Stimulated activated CD8-positive, alpha-beta memory T cell treated with anti-CD3 and anti-CD28 coated beads, Interleukin-4, amount 100 ng/mL, for 1 hour (primary cell): ENCODE measurements at places on chromosomes 16 and 17.

DNA sequence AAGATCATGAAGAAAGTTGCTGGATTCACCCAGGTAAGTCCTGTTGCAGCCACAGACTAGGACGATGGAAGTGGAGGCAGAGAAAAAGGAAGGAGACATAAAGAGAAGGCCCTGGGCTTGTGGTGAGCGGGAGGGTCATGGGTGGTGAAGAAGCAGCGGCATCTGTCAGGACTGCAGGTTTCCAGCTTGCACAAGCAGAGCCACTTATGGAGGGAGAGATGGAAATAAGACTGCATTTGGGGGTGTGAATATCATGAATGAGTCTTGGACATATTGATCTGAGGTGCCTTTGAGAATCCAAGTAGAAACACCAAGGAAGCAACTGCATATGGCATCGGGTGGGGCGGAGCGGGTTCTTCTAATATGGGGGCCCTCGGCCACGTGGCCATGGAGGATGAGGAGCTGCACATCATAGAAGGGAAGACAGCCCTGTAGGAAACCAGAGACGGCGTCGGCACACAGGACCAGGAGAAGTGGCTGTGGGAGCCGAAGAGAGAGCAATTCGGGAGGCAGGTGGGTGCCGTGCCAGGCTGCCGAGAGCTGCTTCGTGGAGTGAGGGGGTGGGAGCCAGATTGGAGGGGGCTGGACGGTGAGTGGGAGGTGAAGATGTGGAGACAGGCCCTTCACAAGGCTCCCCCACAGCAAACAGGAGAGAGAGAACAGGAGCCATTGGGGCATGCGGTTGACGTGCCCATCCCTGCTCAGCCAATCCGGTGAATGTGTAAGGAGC is 243.5 kb downstream of the GSG1L start:
- DNase-seq, result no peak

DNA sequence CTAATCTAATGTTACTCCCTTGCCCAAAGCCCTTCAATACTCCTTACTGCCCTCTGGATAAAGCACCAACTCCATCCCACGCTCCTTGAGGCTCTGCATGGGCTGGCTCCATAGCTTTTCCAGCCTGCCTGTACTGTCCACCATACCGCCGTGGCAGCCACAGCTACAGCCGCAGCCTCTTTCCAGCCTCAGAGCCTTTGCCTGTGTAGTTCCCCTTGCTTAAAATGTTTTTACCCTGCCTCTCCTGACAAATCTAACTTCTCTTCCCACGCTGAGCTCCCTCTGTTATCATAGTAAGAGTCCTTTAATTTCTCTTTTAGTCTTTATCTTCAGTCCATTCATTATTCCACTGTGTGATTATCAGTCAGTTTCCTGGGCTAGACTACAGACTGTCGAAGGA is 22.0 kb downstream of the TEX14 start:
- no peak for DNase-seq

DNA sequence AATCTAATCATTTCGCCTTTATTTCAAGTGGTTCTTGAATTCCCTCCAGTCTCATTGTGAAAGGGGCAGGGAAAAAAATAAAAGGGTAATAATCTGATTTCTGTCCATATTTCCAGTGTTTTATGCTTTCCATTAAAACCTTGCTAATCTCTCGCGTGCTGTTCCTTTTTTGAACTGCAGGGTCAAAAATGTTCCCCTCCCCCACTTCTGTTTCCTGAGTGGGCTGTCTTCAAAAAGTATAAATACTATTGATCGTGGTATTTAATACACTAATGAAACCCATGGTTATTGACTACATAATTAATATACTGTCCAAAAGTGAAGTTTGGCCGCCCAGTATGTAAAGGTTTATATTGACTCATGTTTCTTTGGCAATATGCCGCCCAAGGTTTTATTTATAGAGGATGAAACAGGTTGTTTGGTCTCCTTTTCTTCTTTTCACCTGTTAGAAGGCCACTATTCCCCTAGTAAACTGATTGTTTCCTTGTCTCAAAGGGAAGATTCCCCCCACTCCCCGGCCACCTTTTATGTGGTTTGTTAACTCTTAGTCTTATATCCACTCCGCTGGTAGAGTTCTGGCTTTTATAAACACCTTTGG is 69.7 kb downstream of the RPA1 start:
- DNase-seq, result no peak

GRCh38 chr16:76988526-76988925 is 202.5 kb upstream of the MON1B start:
- DNase-seq, result no peak

DNA sequence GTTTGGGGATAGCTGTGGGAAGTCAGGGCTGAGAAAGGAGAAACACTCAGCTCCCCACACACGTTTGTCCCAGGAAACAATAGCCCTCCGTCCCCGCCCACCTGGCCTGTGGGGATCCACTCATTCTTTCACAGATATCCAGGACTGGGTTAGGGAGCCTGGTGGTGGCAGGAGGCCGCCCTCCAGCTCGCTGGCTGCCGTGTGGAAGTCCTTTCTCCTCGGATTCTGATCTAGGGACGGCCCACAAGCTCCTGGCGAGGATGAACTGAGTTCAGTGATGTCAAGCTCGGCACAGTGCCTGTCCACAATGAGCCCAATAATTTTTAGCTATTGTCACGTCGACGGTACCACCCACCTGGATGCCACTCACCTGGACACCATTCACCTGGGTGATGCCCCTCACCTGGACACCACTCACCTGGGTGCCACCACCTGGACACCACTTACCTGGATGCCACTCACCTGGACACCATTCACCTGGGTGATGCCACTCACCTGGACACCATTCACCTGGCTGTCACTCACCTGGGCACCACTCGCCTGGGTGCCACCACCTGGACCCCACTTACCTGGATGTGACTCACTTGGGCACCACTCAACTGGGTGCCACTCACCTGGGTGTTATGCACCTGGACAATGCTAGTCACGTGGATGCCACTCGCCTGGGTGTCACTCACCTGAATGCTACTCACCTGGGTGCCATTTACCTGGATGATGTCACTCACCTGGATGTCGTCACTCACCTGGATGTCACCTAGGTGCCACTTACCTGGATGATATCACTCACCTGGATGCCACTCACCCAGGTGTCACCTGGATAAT is 172.5 kb upstream of the FOXF1 start:
- no peak for DNase-seq

DNA sequence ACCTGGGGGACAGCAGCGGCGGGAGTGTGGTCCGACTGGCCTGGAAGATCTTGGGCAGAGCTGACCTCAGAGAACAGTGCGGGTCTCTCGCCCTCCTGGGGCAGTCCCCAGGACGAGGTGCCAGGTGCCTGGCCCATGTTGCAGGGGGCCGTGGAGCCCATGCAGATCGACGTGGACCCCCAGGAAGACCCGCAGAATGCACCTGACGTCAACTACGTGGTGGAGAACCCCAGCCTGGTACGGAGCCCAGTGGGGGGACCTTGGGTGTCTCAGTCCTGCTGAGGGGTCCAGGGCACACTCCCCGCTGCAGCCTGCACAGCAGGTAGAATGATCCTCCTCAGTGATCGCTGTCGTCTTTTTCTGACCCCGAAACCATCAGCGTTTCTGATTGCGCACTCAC is 1.4 kb downstream of the GPS1 start:
- no peak for DNase-seq

GRCh38 chr16:71727551-71728324 is 3.2 kb upstream of the PHLPP2 start:
- no peak for DNase-seq

DNA sequence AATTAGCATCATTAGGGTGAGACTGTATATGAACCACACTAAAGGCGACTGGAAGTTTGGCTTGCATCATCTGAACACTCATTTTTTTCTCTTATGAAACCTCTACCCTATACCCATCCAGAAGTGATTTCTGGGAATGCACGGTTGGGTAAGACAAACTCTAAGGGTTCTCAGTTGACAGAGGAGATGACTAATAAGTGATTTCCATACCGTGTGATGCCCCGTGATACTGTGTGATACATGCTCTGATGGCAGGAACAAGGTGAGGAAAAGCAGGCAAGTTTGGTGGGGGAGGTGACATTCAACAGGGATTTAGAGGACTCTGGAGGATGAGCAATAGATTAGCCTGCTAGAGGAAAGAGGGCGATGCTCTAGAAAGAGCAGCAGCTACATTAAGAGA is 156.4 kb upstream of the CCL2 start:
- no peak for DNase-seq
